ENCODE measurements at places on chromosomes 1 and 21.

GRCh38 chr1:207219979-207220889 lies 101.2 kb upstream of the CD55 start:
- no peak for DNase-seq

DNA sequence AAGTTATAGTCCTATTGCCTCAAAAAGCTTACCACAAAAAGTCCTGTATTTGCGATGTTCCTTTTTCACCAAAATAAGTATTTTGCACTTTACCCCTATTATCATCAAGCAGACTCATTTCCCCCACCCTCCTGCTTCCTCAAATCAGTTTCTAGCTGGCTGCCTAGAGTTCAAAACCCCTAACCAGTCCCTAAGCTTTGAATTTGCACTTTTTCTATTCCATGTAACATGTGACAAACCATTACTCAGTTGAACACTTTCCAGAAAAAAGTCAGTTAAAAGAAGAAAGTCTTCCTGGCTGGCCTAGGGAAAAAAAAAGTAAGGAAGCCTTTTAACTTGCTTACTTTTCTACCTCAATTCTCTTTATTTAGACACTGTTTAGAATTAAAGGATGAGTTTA lies 8.2 kb downstream of the CEP170 start:
- no peak for DNase-seq

GRCh38 chr1:117181630-117182041 lies 29.1 kb downstream of the VTCN1 start:
- no peak for DNase-seq

DNA sequence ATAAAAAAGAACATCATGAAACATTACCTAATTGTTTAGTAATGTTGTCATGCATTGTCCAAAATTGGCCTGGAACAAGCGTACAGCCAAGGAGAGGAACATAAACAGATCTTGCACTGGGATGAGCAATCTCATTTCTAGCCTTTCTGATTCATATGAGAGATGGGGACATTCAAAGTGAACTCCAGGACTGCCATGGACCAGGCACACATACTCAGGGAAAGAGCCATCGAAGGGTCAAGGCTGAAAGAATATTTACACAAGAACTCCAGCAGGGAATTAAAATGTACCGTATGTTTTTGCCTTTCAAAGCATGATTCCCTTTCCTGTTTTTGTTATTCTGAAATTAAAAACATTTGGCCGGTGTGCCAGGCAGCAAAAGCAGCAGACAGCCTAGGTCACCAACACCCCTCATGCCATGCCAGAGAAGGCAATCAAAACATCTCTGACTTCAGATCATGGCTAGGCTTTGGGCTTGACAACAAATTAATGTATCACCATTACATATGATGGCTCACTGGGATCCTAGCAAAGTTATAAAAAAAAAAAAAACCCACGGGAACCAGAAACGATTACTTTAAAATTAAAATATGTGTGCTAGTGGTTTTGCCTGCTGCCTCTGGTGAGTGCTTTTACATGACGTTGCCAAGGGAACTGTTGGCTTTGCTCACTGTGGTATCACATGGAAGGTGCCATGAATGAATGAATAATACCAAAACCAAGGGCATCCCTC lies 159.8 kb downstream of the TGFBR3 start:
- DNase-seq, result no peak

DNA sequence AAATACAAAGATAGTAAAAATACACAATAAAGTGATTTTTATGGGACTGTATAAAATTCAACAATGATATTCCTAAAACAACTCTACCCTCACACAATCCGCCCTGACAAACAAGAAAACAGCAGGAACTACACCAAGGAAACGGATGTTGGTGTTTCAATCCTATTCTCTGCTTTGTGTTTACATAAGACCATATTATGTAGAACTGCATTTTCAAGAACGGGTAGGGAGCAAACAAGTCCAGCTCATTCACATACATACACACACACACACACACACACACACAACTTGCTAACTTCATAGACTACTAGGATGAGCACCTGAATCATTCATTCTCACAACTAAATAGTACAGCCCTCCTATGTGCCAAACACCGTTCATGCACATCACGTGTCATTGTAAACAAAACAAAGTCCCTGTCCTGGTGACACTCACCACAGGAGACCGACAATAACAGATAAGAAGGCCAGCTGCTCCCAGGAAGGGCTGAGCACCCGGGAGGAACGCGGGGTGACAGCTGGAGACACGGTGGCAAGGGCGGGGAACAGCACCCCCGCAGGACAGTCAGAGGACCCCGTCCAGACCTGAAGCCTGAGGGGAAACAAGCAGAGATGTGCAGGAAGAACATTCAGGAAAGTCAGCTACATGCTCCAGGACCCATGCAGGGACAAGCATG lies 43.0 kb downstream of the NPHP4 start:
- DNase-seq, result peak; percentile 70

DNA sequence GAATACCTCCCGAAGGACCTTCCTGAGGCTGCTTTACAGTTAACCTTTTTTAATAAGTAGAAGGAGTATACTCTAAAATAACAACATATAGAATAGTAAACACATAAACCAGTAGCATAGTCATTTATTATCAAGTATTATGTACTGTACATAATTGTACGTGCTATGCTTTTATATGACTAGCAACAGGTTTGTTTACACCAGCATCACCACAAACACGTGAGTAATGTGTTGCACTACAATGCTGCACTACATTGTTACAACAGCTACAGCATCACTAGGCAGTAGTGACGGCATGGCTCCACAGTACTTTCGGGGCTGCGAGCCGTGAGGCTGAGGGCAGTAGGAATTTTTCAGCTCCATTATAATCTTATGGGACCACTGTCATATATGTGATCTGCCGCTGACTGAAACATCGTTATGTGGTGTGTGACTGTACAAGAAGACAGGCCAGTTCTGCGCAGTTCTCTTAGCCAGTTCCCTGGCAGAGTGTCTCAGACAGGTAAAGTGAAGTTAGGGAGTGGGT lies 82.8 kb upstream of the LRRC8D start:
- no peak for DNase-seq

DNA sequence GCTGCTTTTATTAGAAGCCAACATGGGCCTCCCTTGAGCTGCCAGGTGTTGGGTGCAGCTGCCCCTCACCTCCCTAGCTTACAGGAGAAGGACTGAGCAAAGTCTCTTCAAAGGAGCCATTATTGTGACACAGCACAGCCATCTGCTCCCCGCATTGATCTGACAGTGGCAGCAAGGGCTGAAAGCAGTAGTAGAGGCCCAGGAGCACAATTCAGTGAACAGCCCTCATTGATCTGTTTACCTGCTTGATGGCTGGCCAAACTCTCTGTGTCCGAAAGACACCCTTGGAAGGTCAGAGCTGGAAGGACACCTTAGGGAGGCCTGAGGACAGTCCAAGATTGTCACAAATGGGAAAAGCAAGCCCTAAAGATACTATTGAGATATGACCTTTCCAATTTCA lies 14.5 kb downstream of the HMGB4 start:
- no peak for DNase-seq

DNA sequence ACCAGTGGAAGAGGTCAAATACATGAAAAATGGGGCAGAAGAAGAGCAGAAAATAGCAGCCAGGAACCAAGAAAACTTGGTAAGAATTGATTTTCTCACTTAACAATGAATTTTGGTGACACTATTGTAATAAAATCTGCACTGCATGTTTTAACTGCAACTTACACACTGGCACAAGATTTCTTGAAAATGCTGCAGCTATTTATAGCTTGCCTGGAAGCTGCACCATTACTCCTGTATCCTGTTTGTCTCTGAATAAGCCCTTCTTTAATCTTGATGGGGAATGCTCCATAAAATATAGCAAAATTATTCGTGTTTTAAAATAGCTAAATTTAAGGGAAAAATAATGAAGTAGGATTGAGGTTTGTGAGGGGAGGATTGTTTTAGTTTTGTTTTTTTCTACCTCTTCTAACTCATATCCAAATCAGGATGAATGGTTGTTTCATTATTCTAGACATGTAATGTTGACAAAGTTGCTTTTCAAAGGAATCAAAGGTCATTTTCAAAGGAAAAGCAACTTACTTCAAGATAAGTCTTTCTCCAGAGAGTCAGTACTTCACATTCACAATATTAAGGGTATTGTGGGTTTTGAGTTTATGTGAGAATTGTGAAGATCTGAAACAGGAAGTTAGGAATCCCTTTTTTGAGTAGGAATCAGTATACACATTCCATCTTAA lies 120.9 kb downstream of the C1orf21 start:
- no peak for DNase-seq

- DNase-seq, result no peak
Measured at GRCh38 chr1:43446388-43446740, 7.4 kb downstream of the HYI start.

GRCh38 chr1:89176971-89177370 lies 1.2 kb upstream of the GBP7 start:
- no peak for DNase-seq

- DNase-seq, result no peak
Measured at GRCh38 chr1:167659450-167659849, 29.4 kb downstream of the RCSD1 start.

DNA sequence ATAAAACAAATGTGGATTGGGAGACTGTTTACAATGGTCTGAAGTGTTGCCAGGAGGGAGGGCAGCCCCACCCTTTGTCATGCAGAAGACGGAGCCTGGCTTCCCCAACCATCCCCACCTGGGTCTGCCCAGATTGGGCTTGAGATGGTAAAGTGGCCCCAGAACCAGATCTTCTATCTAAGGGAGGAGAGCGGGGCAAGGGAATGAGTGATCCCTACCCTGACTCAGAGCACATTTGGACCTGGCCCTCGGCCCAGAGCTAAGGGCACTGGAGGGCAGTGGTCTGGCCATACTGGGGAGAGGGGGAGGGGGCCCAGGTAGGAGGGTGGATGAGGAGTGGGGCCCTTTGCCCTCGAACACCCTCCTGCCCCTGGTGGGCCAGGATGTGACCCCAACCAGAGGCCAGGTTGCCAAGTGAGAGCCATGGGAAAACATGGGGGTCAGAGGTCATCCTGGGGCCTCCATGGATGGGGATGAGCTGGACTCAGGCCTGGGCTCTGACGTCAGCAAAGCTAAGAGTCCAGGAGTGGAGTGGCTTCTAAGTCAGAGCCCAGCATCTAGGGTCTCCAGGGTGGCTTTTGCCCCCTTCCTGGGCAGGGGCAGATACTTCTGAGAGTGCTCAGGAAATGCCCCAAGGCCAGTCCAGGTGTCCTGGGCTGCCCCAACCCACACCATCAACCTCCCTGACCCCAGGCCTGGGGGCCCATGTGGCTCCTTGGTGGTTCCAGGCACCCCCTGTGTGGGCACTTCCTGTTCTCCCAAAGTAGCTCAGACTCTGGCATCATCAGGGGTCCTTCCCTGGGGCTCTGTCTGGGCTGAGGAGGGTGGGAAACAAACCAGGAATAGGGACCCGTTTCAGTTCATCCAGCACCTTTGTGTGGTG lies 1.6 kb upstream of the LEFTY1 start:
- DNase-seq, result peak; percentile 62

All from iPS-NIHi11 (cell line).